ENCODE measurements at places on chromosomes 3 and 15.
A peak's percentile ranks its signal among the peaks of the same experiment; 100 is the strongest.

GRCh38 chr3:152760024-152760563 is 74.8 kb upstream of the P2RY1 start:
- DNase-seq, result no peak
- H3K27me3 ChIP-seq, result no peaks in the 10 kb centered on the region
- H3K27ac ChIP-seq, result no peak overlapping the region
- no peak overlapping the region for H3K4me3 ChIP-seq

GRCh38 chr3:72446218-72447058 is 401.8 kb downstream of the SHQ1 start:
- H3K27me3 ChIP-seq, result peaks cover 15% of the 10 kb centered on the region
- peak within 1 kb of the TSS; percentile 96 for H3K27ac ChIP-seq
- H3K36me3 ChIP-seq, result peaks cover 34% of the 10 kb centered on the region
- H3K4me3 ChIP-seq, result peak within 1 kb of the TSS; percentile 98

DNA sequence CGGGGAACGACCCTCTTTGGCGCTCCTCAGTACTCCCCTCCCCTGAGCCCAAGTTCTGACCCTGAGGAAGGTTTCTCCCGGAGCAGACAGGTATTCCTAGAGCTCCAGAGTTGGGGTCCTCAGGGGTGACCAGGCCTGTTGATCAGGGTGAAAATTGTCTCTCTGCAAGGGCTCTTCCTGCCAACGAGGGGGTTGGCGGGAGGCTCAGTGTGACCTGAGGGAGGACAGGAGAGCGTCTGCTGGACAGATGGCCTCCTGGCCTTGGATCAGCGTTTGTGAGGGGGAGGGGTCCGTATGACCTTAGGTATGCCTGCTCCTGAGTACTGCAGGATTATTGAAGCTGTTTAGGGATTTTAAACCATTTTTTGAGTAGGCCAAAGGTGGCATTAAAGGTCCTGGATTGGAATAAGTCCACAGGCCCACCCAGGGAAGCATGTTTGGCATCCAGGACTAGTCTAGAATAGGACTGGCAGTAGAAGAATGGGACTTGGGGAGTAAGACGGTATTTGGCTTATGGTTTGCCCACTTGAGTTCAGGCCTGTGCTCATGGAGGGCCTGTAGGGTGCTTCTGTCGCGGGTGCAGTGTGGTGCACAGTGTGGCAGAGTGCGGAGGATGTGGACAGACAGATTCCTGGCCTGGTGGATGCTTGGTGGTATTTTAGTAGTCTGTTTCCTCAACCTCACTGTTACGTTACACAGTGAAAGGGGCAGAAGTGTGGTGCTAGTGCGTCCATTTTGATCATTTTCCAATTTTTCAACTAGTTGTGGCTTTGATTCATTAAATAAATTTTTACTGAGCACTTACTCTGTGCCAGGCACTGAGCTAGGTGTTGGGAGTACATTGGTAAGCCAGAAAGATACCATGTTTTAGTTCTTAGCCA is 959 bp downstream of the ZNF592 start:
- H3K27ac ChIP-seq, result peak overlapping the region; percentile 89
- peaks cover 54% of the 10 kb centered on the region for H3K4me1 ChIP-seq
- H3K4me3 ChIP-seq, result peak overlapping the region; percentile 91
- no peaks in the 10 kb centered on the region for H3K27me3 ChIP-seq
- peaks cover 26% of the 10 kb centered on the region for H3K36me3 ChIP-seq

- DNase-seq, result peak; percentile 52
- H3K4me1 ChIP-seq, result peaks cover 6% of the 10 kb centered on the region
- H3K36me3 ChIP-seq, result no peaks in the 10 kb centered on the region
- H3K27me3 ChIP-seq, result peaks cover 67% of the 10 kb centered on the region
- no peak overlapping the region for H3K27ac ChIP-seq
Measured at GRCh38 chr15:72796515-72797337, 13.2 kb upstream of the ADPGK start.

- no peaks in the 10 kb centered on the region for H3K36me3 ChIP-seq
- no peak overlapping the region for H3K4me3 ChIP-seq
- DNase-seq, result no peak
- no peaks in the 10 kb centered on the region for H3K27me3 ChIP-seq
- H3K27ac ChIP-seq, result no peak overlapping the region
Measured at GRCh38 chr3:66762916-66763693, 235.0 kb upstream of the KBTBD8 start.

GRCh38 chr15:100032358-100033085 is 299.3 kb upstream of the LYSMD4 start:
- no peak for DNase-seq
- H3K27ac ChIP-seq, result no peak overlapping the region

DNA sequence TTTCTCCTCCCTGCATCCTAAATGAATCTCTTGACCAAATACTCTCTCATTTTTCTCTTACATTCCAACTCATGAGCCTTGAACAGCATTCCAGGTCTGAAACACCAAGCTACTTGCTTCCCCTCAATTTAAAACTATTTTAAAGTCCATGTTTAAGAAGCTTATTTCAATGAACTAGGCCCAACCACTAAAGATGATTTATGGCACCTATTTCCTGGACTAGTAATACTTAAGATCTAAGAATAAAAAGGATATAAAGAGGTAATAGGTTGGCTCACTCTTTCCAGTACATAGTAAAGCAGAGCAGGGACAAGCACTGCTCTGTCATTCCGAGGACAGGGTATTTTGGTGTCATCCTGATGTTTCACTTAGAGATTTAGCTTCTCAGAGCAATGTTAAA is 219.3 kb upstream of the TMCO5A start:
- no peak for DNase-seq
- H3K4me1 ChIP-seq, result no peaks in the 10 kb centered on the region
- no peaks in the 10 kb centered on the region for H3K27me3 ChIP-seq
- H3K36me3 ChIP-seq, result no peaks in the 10 kb centered on the region

- no peaks in the 10 kb centered on the region for H3K36me3 ChIP-seq
- H3K4me1 ChIP-seq, result no peaks in the 10 kb centered on the region
- peaks cover 8% of the 10 kb centered on the region for H3K27me3 ChIP-seq
- H3K4me3 ChIP-seq, result no peak overlapping the region
Measured at GRCh38 chr15:80816936-80817335, 37.8 kb downstream of the CEMIP start.

GRCh38 chr3:171000281-171000680 is 26.2 kb downstream of the SLC2A2 start:
- H3K4me1 ChIP-seq, result peaks cover 5% of the 10 kb centered on the region
- no peak for DNase-seq
- no peak overlapping the region for H3K27ac ChIP-seq
- no peak overlapping the region for H3K4me3 ChIP-seq
- H3K27me3 ChIP-seq, result no peaks in the 10 kb centered on the region
- no peaks in the 10 kb centered on the region for H3K36me3 ChIP-seq

- no peaks in the 10 kb centered on the region for H3K27me3 ChIP-seq
- H3K36me3 ChIP-seq, result no peaks in the 10 kb centered on the region
- H3K27ac ChIP-seq, result no peak overlapping the region
- no peaks in the 10 kb centered on the region for H3K4me1 ChIP-seq
- no peak for DNase-seq
Measured at GRCh38 chr3:171646357-171647133, 163.7 kb downstream of the PLD1 start.

- peaks cover 20% of the 10 kb centered on the region for H3K36me3 ChIP-seq
- H3K4me1 ChIP-seq, result peaks cover 28% of the 10 kb centered on the region
- H3K27me3 ChIP-seq, result no peaks in the 10 kb centered on the region
Measured at GRCh38 chr3:120742198-120742848, at the start of the genes GTF2E1 and RABL3. TSS of gene GTF2E1 (plus strand) at chr3:120742744. CDS start at chr3:120750553, 7,809 bp downstream. TSS of gene RABL3 (minus strand) at chr3:120742516. CDS start at chr3:120742507, 9 bp downstream.

DNA sequence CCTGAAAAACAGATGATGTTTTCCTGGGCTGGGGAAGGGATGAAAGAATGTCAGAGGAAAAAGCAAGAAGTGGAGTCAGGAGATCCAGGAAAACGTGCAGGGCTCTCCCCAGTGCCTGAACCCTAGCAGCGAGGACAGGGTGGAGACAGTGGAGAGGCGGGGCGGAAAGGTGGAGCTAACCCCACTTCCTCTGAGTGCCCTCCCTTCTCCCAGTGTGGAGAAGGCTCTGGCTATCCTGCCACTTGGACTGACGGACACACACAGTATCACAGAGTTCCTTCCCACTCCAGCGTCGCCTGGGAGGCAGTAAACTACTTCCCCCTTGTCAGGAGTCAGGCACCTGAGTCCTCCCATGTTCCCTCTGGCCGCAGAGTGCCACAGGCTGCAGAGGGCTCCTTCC is 125.3 kb upstream of the CHRNA7 start:
- DNase-seq, result no peak
- H3K27ac ChIP-seq, result no peak overlapping the region
- H3K36me3 ChIP-seq, result no peaks in the 10 kb centered on the region

GRCh38 chr3:133895208-133896001 is at the start of gene RAB6B:
TSS of gene RAB6B (minus strand) at chr3:133895882. CDS start at chr3:133895466, 416 bp downstream.
- H3K4me1 ChIP-seq, result no peaks in the 10 kb centered on the region
- H3K27ac ChIP-seq, result no peak within 1 kb of the TSS
- peak within 1 kb of the TSS; percentile 69 for H3K4me3 ChIP-seq
- peaks cover 68% of the 10 kb centered on the region for H3K27me3 ChIP-seq

DNA sequence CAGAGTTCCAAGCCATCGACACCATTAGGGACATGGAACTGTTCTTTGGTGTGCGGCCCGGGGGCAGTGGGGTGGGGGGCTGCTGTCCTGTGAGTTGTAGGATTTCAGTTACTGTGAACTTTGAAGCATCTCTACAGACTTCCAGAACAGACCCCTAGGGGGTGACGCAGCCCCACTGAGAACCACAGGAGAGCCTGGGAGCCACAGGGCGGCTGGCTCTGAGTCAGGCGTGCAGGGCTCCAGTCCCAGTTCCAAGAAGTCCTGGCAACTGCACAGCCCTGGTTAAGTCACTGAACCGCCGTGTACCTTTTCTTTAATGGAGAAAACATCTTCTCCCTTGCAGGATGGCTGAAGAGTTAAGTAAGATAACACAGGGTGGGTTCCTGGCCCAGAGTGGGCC is 23.5 kb upstream of the LRTM1 start:
- no peak overlapping the region for H3K4me3 ChIP-seq
- H3K27me3 ChIP-seq, result no peaks in the 10 kb centered on the region
- H3K4me1 ChIP-seq, result no peaks in the 10 kb centered on the region

DNA sequence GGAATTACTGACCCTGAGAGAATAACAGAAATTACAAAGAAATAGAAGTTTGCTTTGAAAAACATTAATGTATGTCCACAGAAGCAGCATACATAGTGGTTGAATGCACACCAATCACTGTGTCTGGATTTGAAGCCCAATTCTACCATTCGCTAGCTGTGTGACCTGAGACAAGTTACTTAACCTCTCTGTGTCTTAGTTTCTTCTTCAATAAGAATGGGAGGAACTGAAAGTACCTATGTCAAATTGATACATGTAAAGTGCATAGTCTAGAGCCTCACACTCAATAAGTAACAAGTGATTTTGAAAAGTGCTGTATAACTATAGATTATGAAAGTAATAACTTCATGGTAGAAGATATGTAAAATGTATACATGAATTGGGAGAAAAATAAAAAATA is 457.8 kb downstream of the FOXP1 start:
- H3K27ac ChIP-seq, result peak overlapping the region; percentile 87
- peaks cover 54% of the 10 kb centered on the region for H3K36me3 ChIP-seq
- H3K27me3 ChIP-seq, result no peaks in the 10 kb centered on the region
- H3K4me3 ChIP-seq, result peak overlapping the region; percentile 58
- peaks cover 66% of the 10 kb centered on the region for H3K4me1 ChIP-seq
- no peak for DNase-seq
